Keratinocyte (primary cell): ENCODE measurements at places on chromosomes 7 and 10. TPM values are rescaled to one million over a fixed set of nuclear protein-coding genes. Genes with fewer than 3 reads are reported as not detected.

CSGALNACT2 gene
- polyA plus RNA-seq, result 12.0 to 19.7 TPM (median 16.2 TPM) in 3 replicates

AS3MT gene
- 0.80 to 2.0 TPM (median 0.85 TPM) in 3 replicates for polyA plus RNA-seq

PNLIPRP1 gene
- not detected in 3 replicates for polyA plus RNA-seq

ATG9B gene
- 0.12 to 0.21 TPM (median 0.19 TPM) in 3 replicates for polyA plus RNA-seq

IFIT1B gene
- polyA plus RNA-seq, result not detected in 3 replicates

OGDHL gene
- polyA plus RNA-seq, result 0.06 to 0.31 TPM (median 0.09 TPM) in 3 replicates

DNA sequence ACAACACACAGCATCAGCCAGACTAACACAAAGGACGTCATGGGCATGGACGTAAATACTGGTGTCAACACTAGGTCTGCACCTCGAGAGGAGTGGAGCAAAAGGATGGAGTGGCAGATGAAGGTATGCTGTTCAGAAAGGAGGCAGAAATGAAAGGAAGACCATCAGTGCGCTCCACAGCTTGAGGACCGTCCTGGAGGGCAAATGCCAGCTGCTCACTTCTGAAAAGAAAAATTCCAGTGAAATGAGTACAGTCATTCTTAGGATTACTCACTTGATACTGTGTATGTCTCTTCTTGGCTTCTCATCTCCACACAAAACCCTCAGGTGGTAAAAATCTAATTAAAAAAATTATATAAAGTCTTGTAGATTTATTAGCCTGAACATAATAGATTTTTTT is 44.8 kb downstream of the EGFR start:
- no peak overlapping the region for H3K4me3 ChIP-seq
- no peak for DNase-seq
- H3K4me1 ChIP-seq, result peaks cover 69% of the 10 kb centered on the region
- no peaks in the 10 kb centered on the region for H3K27me3 ChIP-seq
- peaks cover 39% of the 10 kb centered on the region for H3K36me3 ChIP-seq

- H3K27me3 ChIP-seq, result no peaks in the 10 kb centered on the region
- DNase-seq, result no peak
- no peak overlapping the region for H3K4me3 ChIP-seq
- H3K4me1 ChIP-seq, result no peaks in the 10 kb centered on the region
- H3K27ac ChIP-seq, result no peak overlapping the region
Measured at GRCh38 chr10:11145495-11145855, 127.8 kb downstream of the CELF2 start.

- no peaks in the 10 kb centered on the region for H3K27me3 ChIP-seq
- H3K4me1 ChIP-seq, result peaks cover 35% of the 10 kb centered on the region
- H3K4me3 ChIP-seq, result peak overlapping the region; percentile 34
- H3K27ac ChIP-seq, result peak overlapping the region; percentile 97
Measured at GRCh38 chr10:3887404-3887803, 102.4 kb upstream of the KLF6 start.

DNA sequence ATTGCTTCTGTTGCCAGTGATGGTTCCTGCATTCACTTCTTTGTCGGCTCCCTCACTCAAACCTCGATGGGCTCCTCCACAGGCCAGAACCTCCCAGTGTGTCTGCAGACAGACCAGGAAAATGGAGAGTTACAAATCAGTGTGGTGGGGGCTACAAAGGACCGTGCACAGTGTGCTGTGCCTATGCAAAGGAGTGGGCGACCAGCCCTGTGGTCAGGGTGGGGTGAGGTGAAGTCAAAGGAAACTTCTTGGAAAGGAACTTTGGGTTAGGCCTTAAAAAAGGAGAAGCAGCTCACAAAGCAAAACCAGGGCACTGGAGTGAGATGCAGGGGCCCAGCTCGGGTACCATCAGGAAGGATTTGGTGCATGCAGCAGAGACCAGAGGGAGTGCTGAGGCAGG is 304.3 kb upstream of the ZMIZ1 start:
- no peak overlapping the region for H3K27ac ChIP-seq
- no peaks in the 10 kb centered on the region for H3K36me3 ChIP-seq
- no peaks in the 10 kb centered on the region for H3K4me1 ChIP-seq
- DNase-seq, result no peak
- peaks cover 13% of the 10 kb centered on the region for H3K27me3 ChIP-seq

GRCh38 chr10:34723750-34724149 is 91.3 kb downstream of the PARD3 start:
- no peak for DNase-seq
- no peaks in the 10 kb centered on the region for H3K36me3 ChIP-seq
- peak overlapping the region; percentile 42 for H3K27ac ChIP-seq
- peaks cover 73% of the 10 kb centered on the region for H3K4me1 ChIP-seq

DNA sequence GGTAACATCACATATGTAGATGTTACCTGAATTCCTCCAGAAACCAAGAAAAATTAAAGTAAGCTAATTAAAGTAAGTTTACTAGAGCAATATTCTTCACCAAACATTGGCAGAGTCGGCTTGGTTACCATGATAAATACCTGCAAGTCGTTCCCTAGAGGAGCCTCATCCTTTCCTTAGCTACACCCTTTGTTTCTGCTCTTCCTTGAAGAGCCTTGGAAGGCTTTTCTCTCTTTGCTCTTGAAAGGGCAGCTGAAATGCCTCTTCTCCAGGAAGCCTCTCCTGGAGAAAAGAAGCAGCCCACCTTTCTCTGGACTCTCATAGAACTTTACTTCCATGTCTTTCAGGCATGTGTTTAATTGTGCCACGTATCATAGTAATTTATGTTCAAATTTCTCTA is 34.9 kb upstream of the CALD1 start:
- DNase-seq, result no peak
- H3K4me3 ChIP-seq, result no peak overlapping the region
- H3K36me3 ChIP-seq, result no peaks in the 10 kb centered on the region
- H3K27me3 ChIP-seq, result no peaks in the 10 kb centered on the region

- no peaks in the 10 kb centered on the region for H3K4me1 ChIP-seq
- H3K27me3 ChIP-seq, result no peaks in the 10 kb centered on the region
- no peak overlapping the region for H3K27ac ChIP-seq
- DNase-seq, result no peak
Measured at GRCh38 chr10:112390125-112390703, 16.3 kb downstream of the ACSL5 start.

- H3K36me3 ChIP-seq, result no peaks in the 10 kb centered on the region
- no peaks in the 10 kb centered on the region for H3K4me1 ChIP-seq
- no peaks in the 10 kb centered on the region for H3K27me3 ChIP-seq
- no peak overlapping the region for H3K4me3 ChIP-seq
- H3K27ac ChIP-seq, result no peak overlapping the region
- no peak for DNase-seq
Measured at GRCh38 chr7:157466867-157467261, 130.1 kb downstream of the DNAJB6 start.

DNA sequence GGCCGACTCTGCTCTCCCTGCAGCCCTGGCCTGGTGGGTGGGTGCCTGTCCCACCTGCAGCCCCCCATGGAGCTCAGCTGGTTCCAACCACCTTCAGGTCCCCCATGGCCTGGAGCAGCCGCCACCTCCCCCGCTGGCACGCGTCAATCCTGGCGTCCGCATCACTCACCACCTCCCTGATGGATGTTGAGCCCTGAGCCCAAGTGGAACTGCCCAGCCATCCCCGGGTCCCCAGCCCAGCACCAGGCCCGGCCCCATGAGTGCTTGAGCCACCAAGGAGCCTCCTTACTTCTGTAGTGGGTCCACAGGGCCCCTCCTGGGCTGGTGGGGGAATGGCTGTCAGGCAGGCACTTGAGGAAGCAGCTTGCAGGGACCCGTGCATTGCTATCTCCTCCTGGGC is 14.6 kb downstream of the AGAP3 start:
- no peaks in the 10 kb centered on the region for H3K36me3 ChIP-seq
- H3K27ac ChIP-seq, result no peak overlapping the region
- H3K4me3 ChIP-seq, result no peak overlapping the region
- no peaks in the 10 kb centered on the region for H3K4me1 ChIP-seq

DNA sequence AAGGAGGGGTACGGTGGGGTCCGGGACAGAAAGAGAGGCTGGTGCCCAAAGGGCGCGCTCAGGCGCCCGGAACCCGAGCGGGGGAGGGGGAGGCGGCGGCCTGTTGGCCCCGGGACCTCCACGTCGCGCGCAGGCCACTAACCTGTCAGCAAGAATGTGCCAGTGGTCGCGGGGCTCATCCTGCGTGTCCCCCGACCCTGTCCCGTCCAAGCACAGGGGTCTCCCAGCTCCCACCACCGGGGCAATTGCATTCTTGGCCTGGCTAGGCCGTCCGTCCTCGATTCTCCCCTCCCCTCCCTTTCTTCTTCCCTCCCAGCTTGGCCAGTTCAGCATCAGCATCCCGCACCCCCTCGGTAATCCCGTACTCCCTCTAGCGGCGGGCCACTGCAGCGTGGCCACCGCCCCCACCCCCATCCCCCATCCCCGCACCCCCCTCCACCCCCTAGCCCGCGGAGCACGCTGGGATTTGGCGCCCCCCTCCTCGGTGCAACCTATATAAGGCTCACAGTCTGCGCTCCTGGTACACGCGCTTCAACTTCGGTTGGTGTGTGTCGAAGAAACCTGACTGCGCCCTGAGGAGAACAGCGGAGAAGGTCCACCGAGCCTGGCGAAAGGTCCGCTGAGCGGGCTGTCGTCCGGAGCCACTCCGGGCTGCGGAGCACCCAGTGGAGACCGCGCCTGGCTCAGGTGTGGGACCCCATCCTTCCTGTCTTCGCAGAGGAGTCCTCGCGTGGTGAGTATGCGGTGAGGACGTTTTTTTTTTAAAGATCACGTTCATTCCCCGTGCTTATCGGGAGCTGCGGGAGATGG is at the start of gene SGCE:
SGCE (minus strand) TSS at position 286 of the 810 bp plus-strand sequence; CDS start at position 251, 35 bp downstream.
- peaks cover 14% of the 10 kb centered on the region for H3K4me1 ChIP-seq
- H3K36me3 ChIP-seq, result no peaks in the 10 kb centered on the region
- H3K27ac ChIP-seq, result peak within 1 kb of the TSS; percentile 3
